ENCODE measurements at places on chromosomes 13 and 19.
A peak's percentile ranks its signal among the peaks of the same experiment; 100 is the strongest.

- no peak for DNase-seq
Measured at GRCh38 chr19:14377883-14378328, 3.3 kb upstream of the ADGRE5 start.

GRCh38 chr13:106318941-106319411 is 216.5 kb downstream of the EFNB2 start:
- no peak for DNase-seq

- DNase-seq, result no peak
Measured at GRCh38 chr13:64925284-64925683, 2304.9 kb downstream of the PCDH9 start.

GRCh38 chr13:103022336-103022735 is 43.9 kb downstream of the SLC10A2 start:
- no peak for DNase-seq

GRCh38 chr19:12867120-12868099 is 13.8 kb downstream of the DNASE2 start:
- DNase-seq, result peak; percentile 84

- DNase-seq, result no peak
Measured at GRCh38 chr19:8302357-8302691, 5.8 kb downstream of the CD320 start.

- no peak for DNase-seq
Measured at GRCh38 chr19:6697291-6697690, 23.2 kb downstream of the C3 start.

Data from activated T-cell treated with anti-CD3 and anti-CD28 coated beads, Interleukin-2, amount 50 U/mL, for 48 hours (primary cell).